ENCODE measurements at places on chromosomes 2 and 18. TPM values are rescaled to one million over a fixed set of nuclear protein-coding genes. Genes with fewer than 3 reads are reported as not detected.

SERPINB3 gene
- total RNA-seq = 879 TPM

SELENOI gene
- 32.1 TPM for total RNA-seq

KCNIP3 gene
- total RNA-seq = 0.96 TPM

TMEM247 gene
- not detected for total RNA-seq

YES1 gene
- 49.7 TPM for total RNA-seq

CIDEA gene
- 0.80 TPM for total RNA-seq

Measured in esophagus mucosa (tissue), 1 donor.